ENCODE measurements at places on chromosomes 5 and 9. TPM values are rescaled to one million over a fixed set of nuclear protein-coding genes. Genes with fewer than 3 reads are reported as not detected.
A peak's percentile ranks its signal among the peaks of the same experiment; 100 is the strongest.

Gene MOCS2
- 39.8 TPM for total RNA-seq

Gene CXCL14
- 0.06 TPM for total RNA-seq

Gene NMUR2
- total RNA-seq: not detected

Gene CARTPT
- total RNA-seq: not detected

Gene GMCL2
- total RNA-seq: not detected

Gene C1QTNF2
- total RNA-seq: 0.22 TPM

- peak; percentile 71 for DNase-seq
These were observed 43.8 kb downstream of the PRRC1 start for GRCh38 chr5:127561254-127561653.

DNA sequence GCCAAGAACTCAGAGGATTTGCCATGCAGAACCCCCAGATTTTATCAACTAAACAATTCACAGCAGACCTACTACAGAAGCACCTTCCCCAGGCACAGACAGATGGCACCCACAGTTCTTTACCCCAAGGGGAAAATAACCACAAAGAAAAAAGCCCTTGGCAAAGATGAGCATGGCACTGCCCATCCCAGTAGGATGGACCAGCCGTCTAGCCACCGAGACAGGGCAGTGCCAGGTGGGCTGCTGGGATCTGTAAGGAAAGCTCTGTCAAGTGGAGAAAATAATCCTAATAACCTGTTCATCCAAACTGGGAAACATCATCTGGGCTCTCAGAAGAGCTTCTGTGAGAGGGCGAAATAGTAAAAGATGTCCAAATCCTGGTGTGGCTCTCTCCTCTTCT, 130.0 kb downstream of the COL23A1 start:
- DNase-seq: no peak

DNA sequence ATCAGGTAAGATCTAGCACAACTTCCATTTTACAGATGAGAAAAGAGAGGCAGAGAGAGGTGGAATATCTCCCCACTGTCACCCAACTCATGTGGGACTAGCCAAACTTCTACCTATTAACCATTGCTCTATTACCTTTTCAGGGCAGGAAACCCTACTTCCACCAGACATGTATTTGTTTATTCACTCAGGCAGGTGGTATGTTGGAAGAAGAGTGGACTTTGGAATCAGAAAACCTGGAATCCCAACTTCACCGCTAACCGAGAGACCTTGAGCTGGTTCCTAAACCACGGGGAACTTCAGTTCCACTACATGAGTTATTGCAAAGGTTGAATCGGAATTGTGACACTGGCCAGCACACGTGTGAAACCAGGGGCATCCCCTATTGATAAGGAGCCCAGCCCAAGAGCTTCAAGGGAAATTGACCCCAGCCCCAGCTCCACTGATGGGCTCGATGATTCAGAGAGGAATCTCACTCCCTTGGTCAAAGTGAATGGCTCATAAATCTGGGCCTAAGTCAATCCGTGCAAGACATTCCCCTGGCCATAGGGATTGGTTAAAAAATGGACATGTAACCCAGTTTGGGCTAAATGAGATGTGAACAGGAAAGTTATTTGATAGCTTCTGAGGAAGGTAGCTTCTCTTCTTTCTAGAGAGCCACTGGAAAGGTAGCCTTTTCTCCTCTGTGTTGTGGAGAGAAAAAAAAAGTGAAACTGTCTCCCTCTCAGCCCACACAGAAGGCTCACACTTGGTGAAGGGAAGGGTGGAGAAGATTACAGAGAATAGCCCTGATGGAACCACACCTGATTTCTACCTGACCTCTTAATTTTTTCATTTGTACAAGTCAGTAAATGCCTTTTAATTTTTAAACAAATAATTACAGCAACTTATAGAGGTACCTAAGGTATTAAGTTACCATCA, 5.5 kb upstream of the GLIS3 start:
- peak; percentile 68 for DNase-seq

GRCh38 chr5:169229342-169229892, 71.5 kb downstream of the SLIT3 start:
- DNase-seq: no peak

Measured in epithelial cell of proximal tubule (primary cell).